ENCODE measurements at places on chromosomes 1 and 21. TPM values are rescaled to one million over a fixed set of nuclear protein-coding genes. Genes with fewer than 3 reads are reported as not detected.

DNA sequence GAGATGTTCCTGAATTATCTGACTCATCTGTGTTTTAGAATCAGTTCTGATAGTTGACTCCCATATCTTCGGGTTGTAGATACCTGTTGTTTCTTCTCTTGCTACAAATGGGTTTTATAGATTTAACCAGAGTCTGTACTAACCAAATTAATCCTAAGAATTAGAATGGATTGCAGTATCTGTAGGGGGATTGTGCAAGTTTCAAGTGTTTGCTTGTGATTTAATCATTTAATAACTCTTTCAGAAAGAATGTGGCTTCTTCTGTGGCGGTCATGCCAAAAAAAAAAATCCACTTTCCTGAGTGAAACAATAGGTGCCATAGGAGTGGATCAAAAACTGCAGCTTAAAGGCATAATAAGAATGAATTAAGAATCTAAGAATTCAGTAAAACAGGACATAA, 9.4 kb downstream of the IPO9 start:
- no peak for DNase-seq

GRCh38 chr1:67973051-67973450, 77.4 kb downstream of the DIRAS3 start:
- DNase-seq = peak; percentile 16

- DNase-seq = no peak
Measured at GRCh38 chr1:52386458-52386857, 17.8 kb downstream of the ORC1 start.

GRCh38 chr21:31180256-31181081, 142.2 kb upstream of the KRTAP19-8 start:
- peak; percentile 54 for DNase-seq

DNA sequence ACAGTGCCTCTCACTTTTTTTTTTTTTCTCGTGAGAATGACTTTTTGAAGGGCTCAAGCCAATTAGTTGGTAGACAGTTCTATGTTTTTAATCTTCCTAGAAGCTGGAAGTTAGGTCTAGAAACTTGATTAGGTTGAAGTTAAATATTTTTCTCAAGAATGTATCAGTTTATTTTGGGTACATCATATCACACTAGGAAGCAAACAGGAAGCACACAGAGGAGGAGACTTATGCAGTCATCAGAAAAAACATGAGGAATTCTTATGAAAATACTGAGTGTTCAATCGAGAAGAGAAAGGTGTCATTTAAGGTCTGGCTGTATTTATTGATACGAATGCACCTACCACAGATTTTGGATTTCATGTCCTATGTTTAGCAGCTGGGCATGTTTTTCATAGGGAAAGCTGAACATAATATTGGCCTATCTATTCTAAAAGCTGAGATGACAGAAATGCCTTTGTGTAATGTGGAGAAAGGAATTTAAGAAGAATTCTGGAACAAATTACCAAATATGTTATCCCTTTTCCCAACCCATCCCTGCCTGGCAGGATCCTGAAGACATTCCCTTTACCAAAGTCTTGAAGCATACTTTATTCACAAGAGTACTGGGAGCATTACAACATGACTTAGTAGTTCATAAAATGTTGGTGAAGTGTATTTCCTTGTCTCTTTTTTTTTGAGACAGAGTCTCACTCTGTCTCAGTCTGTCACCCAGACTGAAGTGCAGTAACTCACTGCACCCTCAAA, 17.5 kb upstream of the ZFP69B start:
- no peak for DNase-seq

GRCh38 chr1:47617381-47618221, 179.8 kb downstream of the FOXD2 start:
- no peak for DNase-seq

- DNase-seq = no peak
Measured at GRCh38 chr21:28654406-28654805, 338.3 kb downstream of the LTN1 start.

- peak; percentile 10 for DNase-seq
Measured at GRCh38 chr1:29713857-29714256, 477.5 kb downstream of the PTPRU start.

- DNase-seq = no peak
Measured at GRCh38 chr1:30927448-30927847, 18.9 kb upstream of the SDC3 start.

DNA sequence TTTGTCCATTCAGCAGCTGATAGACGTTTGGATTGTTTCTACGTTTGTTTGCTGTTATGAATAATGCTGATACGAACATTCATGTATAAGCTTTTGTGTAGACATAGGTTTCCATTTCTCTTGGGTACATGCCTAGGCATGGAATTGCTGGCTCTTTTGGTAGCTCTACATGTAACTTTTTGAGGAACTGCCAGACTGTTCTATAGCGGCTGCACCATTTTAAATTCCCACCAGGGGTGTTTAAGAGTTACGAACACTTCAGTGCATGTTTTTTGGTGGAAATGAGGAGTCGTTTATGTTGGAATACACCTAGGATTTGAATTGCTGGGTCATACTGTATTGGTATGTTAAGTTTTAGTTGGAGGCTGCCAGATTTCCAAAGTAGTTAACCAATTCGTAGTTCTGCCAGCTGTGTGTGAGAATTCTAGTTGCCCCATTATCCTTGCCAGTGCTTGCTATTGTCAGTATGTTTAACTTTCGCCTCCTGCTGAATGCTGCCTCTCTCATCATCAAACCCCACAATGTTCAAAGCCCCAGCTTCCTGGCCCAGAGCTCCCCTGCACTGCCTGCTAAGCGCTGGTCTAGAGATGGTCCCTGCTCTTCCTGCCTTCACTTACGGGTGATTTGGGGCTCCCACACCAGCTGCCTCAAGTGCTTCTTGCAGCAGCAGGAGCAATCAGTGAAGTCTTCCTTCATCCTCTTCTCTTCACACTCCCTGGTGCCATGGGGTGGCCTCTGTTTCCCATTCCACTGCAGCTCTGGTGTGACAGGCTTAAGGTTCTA, 81.0 kb downstream of the MAN1C1 start:
- DNase-seq = no peak

DNA sequence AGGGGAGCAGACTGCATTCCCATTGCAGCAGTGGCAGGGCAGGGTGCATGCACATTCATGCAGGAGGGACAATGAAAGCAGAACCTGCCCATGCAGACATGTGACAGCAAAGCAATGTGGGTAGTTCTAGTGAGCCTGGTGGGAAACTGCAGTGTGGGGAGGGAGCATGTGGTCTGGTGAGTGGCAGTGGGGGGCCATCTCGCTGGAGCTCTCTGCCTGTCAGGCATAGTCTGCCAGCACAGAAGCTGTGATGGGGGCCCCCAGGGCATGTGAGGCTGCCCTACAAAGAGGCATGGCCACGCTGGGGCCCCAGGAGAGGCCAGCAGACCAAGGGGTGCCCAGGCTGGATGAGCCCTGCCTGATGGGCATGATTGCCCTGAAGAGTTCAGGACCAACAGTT, 579.7 kb downstream of the PTPRC start:
- DNase-seq = no peak

GRCh38 chr21:29775462-29775861, 164.3 kb downstream of the GRIK1 start:
- DNase-seq = no peak

- DNase-seq = no peak
Measured at GRCh38 chr1:222843469-222844410, 28.9 kb downstream of the DISP1 start.

- peak; percentile 57 for DNase-seq
Measured at GRCh38 chr1:117120774-117121588, 568 bp downstream of the TRIM45 start.

DNA sequence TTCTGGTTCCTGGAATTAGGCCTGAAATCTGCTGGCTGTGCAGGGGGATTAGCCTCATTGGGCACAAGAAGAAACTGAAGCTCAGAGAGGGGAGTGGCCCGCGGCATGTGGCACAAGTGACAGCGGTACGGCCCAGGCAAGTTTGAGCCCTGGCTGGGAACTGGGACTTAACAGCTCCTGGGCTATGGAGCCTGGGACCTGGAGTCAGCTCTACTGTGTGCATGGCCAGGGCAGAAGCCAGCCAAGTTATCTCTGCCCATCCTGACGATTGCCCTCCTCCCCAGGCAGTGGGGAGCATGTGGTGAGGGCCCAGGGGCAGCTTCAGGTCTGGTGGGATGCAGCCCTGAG, 61.3 kb downstream of the ALPL start:
- DNase-seq = no peak

GRCh38 chr21:40623528-40623927, 223.4 kb downstream of the DSCAM start:
- no peak for DNase-seq

GRCh38 chr1:22137004-22137720, 5.7 kb downstream of the WNT4 start:
- peak; percentile 16 for DNase-seq

DNA sequence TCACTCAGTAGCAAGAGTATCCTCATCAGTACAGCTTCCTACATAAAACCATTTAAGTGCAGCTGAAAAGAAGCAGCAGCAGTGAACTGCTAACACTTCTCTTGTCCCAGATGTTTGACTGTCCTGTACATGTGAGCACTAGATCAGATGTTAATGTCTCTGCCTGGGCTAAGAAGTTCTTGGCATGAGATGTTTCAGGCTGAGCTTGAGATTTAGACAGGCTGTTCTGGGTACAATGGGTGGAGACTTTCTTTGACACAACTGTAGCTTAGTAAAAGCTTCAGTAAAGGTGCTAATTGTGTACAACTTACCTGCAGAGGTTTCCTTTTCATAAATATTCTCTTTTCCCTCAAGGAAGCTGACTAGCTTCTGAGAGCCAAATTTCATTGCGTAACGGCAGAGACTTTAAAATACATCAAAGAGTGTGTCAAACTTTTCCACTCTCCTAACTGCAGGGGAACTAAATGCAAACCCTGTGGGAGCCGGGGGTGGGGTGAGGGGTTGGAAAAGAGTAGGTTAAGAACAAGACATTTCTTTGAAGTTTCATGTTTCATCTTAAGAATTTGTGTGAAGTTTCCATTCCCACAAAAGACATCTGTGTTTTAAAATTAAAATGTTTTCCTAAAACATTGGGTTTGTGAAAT, 82.1 kb upstream of the CCDC190 start:
- peak; percentile 44 for DNase-seq

RGS5 gene
- polyA plus RNA-seq = 23.7 TPM

KCNQ4 gene
- polyA plus RNA-seq = 0.09 TPM

OR14I1 gene
- polyA plus RNA-seq = not detected

HAPLN2 gene
- polyA plus RNA-seq = not detected

RAD54L gene
- 10.6 TPM for polyA plus RNA-seq

IGFN1 gene
- polyA plus RNA-seq = 0.04 TPM

CHRM3 gene
- polyA plus RNA-seq = not detected

INKA2 gene
- polyA plus RNA-seq = 1.3 TPM

All from IMR-90 (cell line).